Immature natural killer cell (primary cell): ENCODE measurements at places on chromosomes 12 and 14.
A peak's percentile ranks its signal among the peaks of the same experiment; 100 is the strongest.

DNA sequence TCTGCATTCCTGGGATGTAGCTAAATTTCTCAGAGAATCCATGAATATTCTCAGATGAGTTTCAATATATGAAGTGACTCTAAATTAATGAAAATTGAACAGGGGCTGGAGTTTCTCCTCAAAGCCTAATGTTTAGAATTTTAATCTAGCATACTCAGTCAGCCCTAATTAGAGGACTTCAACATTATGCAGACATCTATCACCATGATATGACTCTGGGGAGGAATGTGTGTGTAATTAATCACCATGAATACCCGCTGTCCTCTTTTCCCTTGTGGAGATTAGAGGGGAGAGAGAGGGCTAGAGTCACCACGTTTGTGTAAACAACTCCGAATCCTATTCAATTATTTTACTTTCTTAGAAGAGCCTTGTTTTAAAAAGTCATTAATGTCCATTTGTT lies 698.6 kb upstream of the MDGA2 start:
- no peak for DNase-seq
- H3K4me1 ChIP-seq, result no peaks in the 10 kb centered on the region

DNA sequence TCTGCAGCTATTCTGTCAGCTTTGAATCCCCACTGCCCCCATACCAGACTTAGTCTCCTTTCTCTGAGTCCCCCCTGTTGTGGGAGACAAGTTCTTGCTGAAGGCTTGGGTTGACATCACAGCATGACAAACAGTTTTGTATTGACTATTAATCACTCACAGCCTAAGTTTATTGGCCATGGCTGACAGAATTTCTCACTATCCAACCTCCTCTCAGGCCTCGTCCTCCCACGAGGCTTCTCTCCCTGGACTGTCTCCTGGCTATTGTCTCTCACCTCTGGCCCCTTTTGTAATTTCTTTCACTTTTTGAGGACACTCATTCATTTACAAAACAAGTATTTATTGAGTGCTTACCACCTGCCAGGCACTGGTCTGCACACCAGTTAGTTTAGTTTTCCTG lies 35.2 kb upstream of the DCD start:
- H3K27me3 ChIP-seq, result peaks cover 21% of the 10 kb centered on the region
- no peak for DNase-seq
- H3K36me3 ChIP-seq, result no peaks in the 10 kb centered on the region
- no peaks in the 10 kb centered on the region for H3K4me1 ChIP-seq
- no peak overlapping the region for H3K4me3 ChIP-seq

DNA sequence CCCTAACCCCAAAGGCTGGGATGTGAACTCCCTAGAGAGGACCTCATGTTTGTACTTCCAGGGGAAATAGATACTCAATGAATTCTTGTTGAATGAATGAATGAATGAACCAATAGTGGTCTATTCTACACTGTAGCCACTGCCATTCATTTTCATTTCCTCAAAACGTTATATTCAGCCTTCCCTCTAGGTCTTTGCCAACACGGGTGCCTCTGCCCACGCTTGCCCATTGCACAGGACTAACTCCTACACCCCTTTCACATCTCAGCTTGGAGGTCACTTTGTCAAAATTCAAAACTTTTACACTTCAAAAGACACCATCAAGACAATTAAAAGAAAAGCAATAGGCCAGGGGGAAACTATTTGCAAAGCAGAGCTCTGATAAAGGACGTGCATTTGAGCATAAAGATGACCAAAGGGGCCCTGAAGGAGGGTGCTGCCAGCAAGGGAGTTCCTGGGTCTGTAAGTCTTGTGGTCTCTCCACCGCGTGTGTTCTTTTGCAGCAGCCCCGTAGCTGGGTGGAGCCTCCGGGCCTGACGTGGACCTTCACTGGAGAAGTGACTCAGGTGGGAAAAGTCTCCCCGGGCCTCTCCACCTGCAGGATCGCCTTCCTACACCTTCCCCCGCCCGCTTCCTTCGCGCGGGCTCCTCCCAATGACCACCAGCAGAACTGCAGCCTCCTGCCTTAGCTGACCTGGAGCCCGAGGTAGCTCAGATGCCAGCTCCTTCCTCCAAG lies 31.5 kb downstream of the TMEM63C start:
- H3K27ac ChIP-seq, result no peak overlapping the region
- no peaks in the 10 kb centered on the region for H3K36me3 ChIP-seq
- no peaks in the 10 kb centered on the region for H3K27me3 ChIP-seq
- H3K4me1 ChIP-seq, result no peaks in the 10 kb centered on the region

- no peak overlapping the region for H3K4me3 ChIP-seq
- no peaks in the 10 kb centered on the region for H3K4me1 ChIP-seq
- H3K27ac ChIP-seq, result no peak overlapping the region
- peaks cover 2% of the 10 kb centered on the region for H3K27me3 ChIP-seq
- peaks cover 37% of the 10 kb centered on the region for H3K36me3 ChIP-seq
Observed at GRCh38 chr12:26539131-26539530, 293.9 kb downstream of the ITPR2 start.

DNA sequence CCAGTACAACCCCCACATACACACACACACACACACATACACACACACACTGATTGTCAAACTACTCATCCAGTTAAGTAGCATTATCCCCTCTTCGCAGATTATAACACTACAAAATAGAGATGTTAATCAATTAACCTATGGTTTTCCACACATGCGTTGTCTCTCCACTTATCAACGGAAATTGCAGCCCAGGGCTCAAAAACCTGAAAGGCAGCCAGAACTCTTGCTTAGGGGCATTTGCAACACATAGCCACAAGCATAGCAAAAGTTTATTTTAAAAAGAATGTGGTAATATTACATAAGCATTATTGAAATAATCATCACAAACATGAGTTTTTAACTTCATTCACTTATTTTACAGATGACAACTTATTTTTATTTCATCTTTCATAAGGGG lies 265.8 kb downstream of the SLC16A7 start:
- H3K27ac ChIP-seq, result no peak overlapping the region
- no peak overlapping the region for H3K4me3 ChIP-seq
- no peak for DNase-seq
- no peaks in the 10 kb centered on the region for H3K36me3 ChIP-seq
- no peaks in the 10 kb centered on the region for H3K4me1 ChIP-seq

DNA sequence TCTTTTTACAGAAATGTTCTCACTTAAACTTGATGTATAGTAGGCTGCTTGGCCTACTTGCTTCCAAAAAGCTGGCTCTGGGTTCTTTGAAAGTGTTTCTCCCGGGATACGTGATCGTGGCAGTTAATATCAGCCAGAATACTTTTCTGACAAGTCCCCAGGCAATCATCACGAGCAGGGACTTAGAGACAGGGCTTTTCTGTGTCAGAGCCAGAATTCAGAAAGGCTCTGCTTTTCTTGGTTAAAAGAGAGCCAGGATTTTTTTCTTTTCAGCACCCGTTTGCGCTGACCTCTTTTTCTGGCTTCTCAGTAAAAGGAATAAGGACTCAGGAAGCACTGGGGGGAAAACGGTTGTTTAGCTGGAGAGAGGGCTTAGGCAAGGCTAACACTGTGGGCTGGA lies 57.8 kb upstream of the ARHGAP5 start:
- H3K27ac ChIP-seq, result no peak overlapping the region
- no peaks in the 10 kb centered on the region for H3K36me3 ChIP-seq
- no peak for DNase-seq
- no peaks in the 10 kb centered on the region for H3K4me1 ChIP-seq

GRCh38 chr14:61929651-61930050 lies 167.4 kb downstream of the SNAPC1 start:
- H3K36me3 ChIP-seq, result no peaks in the 10 kb centered on the region
- no peaks in the 10 kb centered on the region for H3K4me1 ChIP-seq
- no peak for DNase-seq
- peaks cover 5% of the 10 kb centered on the region for H3K27me3 ChIP-seq

- H3K4me1 ChIP-seq, result peaks cover 19% of the 10 kb centered on the region
- peak overlapping the region; percentile 70 for H3K4me3 ChIP-seq
- H3K36me3 ChIP-seq, result no peaks in the 10 kb centered on the region
- peak; percentile 53 for DNase-seq
- peaks cover 4% of the 10 kb centered on the region for H3K27me3 ChIP-seq
Observed at GRCh38 chr12:106246891-106247673, 738 bp downstream of the CKAP4 start.

DNA sequence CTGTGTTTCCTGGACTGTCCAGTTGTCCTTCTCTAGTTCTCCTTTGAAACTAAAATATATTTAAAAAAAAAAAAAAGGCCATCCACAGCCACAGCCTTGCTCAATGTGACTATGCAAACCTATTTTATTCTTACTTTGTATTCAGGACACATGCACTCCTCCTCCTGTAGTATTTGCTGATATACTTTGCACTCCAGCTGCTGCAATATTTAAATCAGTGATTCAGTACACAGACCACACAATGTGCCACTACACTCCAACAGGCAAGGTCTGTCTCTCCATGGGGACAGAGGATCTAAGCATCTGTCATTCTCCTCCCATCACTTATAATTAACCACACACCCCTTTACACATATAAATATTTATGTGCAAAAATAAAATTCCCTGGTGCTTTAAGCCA lies 40.2 kb upstream of the CCDC196 start:
- peaks cover 6% of the 10 kb centered on the region for H3K27me3 ChIP-seq
- no peaks in the 10 kb centered on the region for H3K36me3 ChIP-seq
- no peaks in the 10 kb centered on the region for H3K4me1 ChIP-seq
- no peak for DNase-seq
- H3K4me3 ChIP-seq, result no peak overlapping the region

DNA sequence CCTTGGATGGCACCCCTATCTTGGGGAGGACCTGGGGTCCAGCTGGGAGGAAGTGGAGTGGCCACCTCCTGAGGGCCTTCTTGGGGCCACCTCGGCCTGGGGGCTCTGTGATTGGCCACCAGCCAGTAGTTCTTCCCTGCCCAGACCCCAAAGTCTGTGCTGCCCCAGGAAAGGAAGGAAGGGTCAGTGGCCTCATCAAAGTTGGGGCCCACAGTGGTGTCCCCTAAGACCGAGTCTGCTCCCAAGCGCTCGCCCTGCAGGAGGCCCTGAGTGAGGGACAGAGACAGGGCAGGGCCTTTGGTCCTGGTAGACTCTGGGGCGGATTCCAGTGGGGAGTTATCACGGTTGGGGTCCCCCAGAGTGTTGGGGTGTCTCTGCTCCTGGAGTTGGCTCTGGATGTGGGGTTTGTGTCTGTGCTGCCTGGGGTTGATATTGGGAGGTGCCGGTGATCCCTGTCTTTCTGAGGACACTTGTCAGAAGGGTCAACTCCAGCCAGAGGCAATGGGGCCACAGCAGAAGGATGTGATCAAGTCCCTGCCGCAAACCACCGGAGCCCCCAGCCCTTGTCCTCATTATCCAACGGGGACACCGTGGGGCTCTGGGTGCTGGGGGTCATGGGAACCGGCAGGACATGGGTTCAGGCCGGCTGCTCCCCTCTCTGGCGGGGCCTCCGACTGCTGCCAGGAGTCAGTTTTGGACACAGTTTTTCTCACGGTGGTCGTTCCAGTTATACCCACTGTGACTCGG lies 364.3 kb downstream of the TMEM121 start:
- no peaks in the 10 kb centered on the region for H3K4me1 ChIP-seq
- peaks cover 2% of the 10 kb centered on the region for H3K27me3 ChIP-seq

DNA sequence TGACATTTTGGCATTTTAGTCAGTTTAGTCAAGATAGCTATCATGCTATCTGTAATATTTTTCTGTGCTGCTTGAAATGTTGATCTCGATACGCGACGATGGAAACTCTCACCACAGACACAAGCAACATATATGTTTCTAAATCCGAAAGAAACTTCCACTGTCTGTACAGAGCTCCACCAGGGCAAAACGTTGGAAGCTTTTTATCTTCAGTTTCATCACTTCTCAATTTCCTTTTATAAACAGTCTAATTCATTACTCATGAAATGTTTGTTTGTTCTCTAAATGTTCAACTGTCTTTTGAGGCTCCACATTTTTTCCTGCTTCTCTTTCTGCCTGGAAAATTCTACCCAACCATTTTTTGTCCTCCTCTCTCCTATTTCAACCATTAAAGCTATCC lies 737.6 kb downstream of the SLC16A7 start:
- no peak overlapping the region for H3K27ac ChIP-seq
- H3K36me3 ChIP-seq, result no peaks in the 10 kb centered on the region

- no peaks in the 10 kb centered on the region for H3K27me3 ChIP-seq
- no peak for DNase-seq
- no peaks in the 10 kb centered on the region for H3K4me1 ChIP-seq
- H3K27ac ChIP-seq, result no peak overlapping the region
- no peak overlapping the region for H3K4me3 ChIP-seq
Observed at GRCh38 chr12:85711735-85712390, 124.3 kb downstream of the RASSF9 start.

DNA sequence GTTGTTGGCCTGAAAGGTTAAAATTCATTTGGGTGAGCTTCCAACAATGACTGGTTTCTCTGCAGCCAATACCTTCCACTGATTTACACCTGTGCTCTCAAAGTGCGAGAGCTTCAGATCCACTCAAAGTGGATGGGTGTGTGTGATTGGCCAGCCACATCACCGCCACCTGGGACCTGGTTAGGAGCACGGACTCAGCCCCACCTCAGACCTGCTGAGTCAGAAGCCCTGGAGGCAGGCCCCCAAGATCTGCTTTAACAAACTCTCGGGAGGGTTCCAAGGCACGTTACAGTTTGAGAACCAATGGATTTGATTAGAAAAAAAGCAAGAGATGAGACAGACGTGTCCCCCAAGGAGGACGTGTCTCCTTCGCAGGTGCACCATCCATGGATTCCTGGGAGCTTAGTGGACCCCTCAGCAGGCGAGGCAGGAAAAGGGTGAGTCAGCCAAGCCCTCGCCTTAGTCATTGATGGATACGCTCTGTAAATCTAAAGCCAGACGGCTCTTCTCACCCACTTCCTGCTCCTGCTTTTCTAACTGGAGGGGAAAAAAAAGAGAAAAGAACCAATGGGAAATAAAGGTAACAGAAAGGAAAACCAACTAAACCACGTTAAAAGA lies 24.5 kb downstream of the FZD10 start:
- no peak overlapping the region for H3K27ac ChIP-seq
- H3K4me3 ChIP-seq, result no peak overlapping the region
- H3K36me3 ChIP-seq, result no peaks in the 10 kb centered on the region
- H3K4me1 ChIP-seq, result no peaks in the 10 kb centered on the region
- peaks cover 1% of the 10 kb centered on the region for H3K27me3 ChIP-seq

DNA sequence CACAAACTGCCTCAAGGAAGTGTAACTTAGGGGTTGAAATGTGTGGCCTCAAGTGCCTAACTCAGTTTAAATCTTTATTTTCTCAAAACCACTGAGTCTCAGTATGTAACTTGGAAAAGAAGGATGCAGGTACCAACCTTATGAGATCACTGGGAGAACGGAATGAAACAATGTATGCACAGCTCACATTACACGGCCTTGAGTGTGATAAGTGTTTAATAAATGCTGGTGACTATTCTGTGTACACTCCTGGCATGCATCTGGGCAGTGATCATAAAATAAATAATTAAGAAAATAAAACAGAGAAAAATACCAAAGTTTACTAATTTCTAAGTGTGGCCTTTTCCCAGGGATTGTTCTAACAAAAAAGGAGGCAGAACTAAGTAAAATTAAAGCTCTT lies 974.5 kb upstream of the FLRT2 start:
- no peaks in the 10 kb centered on the region for H3K27me3 ChIP-seq
- H3K4me1 ChIP-seq, result no peaks in the 10 kb centered on the region
- H3K4me3 ChIP-seq, result no peak overlapping the region
- no peaks in the 10 kb centered on the region for H3K36me3 ChIP-seq

- H3K4me3 ChIP-seq, result no peak overlapping the region
- no peaks in the 10 kb centered on the region for H3K27me3 ChIP-seq
- H3K4me1 ChIP-seq, result peaks cover 18% of the 10 kb centered on the region
- peaks cover 4% of the 10 kb centered on the region for H3K36me3 ChIP-seq
- H3K27ac ChIP-seq, result no peak overlapping the region
- no peak for DNase-seq
Observed at GRCh38 chr12:110530511-110530910, 28.4 kb downstream of the RAD9B start.
